Astrocyte of the spinal cord (primary cell): ENCODE measurements at places on chromosomes 6 and 20.

DNA sequence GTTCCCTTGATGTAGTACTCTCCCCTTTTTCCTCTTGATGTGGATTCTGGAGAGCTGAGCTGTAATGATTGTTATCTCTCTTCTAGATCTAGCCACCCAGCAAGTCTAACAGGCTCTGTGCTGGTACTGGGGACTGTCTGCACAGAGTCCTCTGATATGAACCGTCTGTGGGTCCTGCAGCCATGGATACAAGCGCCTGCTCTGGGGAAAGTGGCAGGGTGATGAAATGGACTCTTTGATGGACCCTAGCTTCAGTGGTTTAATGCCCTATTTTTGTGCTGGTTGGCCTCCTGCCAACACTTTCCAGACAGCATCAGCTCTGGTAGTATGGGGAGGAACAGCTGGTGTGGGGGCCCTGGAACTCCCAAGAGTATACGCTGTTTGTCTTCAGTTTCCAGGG, 216.3 kb downstream of the ADGRG6 start:
- DNase-seq, result no peak

- no peak for DNase-seq
These were observed 386.0 kb downstream of the SMOC2 start for GRCh38 chr6:168826726-168827585.

GRCh38 chr20:64039293-64040160, 3.5 kb downstream of the C20orf204 start:
- DNase-seq, result no peak

- no peak for DNase-seq
These were observed 64.2 kb downstream of the FKBP5 start for GRCh38 chr6:35624341-35625070.

DNA sequence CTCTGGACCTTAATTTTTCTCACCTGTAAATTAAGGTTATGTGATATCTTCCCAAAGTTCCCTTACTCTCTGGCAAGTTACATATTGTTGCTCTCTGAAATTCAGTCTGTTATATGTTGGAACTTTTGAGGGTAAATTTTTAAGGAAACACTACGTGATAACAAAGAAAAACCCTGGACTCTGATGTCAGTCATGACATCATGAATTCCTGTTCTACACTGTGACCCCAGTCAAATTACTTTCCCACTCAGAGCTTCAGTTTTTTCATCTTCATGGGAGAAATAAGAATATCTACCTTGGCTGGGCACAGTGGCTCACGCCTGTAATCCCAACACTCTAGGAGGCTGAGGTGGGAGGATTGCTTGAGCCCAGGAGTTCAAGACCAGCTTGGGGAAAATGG, 164.6 kb upstream of the RALGAPA2 start:
- DNase-seq, result no peak

DNA sequence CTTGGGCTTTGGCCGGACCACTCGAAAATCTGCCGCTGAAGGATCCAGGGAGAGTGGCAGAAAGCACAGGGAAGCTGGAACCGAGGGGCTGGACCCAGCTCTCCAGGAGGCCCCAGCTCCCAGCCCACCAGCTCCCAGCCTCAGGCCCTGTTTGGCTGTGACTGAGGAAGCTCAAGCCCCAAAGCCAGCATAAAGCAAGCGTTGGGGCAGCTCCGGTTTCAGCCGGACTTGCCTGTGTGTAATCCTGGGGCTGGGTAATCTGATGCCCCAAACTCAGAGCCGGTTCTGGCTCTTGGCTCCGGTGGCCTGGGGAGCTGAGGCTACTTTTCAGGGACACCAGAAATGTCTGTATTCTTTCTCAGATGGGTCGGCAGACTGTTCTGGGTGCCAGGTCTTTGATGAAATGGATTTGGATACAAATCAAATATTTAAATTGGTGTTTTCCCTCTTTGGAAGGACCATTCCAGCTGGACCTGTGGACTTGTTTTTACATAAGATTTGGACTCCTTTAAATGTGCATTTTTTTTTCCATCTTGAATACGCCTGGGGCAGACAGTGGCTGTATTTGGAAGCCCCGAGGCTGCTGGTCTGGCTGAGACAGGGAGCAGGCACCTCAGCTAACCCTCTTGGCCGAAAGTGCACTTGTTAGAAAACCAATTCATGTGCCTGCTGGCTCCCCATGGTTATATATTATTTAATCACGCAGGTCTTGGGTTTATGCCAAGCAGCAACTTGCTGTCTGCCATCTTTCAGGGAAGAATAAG, 29.7 kb downstream of the RPP40 start:
- DNase-seq, result peak; percentile 54

DNA sequence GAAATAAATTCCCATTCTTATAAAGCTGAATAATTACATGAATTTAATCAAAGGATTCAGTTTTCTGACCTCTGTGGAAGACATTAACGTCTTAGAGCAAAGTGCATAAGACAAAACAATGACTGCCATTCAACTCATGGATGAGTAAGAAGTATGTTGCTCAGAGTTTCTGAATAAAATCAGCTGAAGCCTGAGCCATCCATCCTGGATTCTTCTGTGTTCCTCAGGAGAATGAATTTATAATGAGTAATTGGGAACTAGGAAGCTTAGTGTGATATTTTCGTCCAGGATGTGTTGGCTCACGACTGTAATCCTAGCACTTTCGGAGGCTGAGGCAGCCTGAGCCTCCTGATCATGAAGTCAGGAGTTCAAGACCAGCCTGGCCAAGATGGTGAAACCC, 62.8 kb downstream of the PERP start:
- DNase-seq, result no peak

- no peak for DNase-seq
These were observed 191.3 kb downstream of the ESR1 start for GRCh38 chr6:151998784-151999183.

GRCh38 chr6:9628819-9629218, 786.1 kb downstream of the TFAP2A start:
- DNase-seq, result no peak

DNA sequence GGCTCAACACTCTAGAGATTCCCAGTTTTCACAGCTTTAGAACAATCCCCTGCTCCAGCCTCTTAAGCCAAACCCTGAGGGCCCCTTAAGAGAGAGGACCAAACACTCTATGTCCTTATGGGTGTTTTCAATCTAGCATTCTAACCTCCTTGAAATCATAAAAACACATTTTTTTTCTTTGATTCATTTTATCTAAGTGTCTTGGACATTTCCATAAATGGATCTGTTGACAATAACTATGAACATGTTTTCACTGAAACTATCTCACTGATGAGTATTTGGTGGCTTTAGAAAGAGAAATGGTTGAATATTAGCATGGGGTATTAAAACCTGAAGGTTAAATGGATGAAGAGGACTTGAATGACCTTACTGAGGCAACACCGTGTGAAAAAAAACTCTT, 27.6 kb upstream of the PDE7B start:
- DNase-seq, result no peak

- no peak for DNase-seq
These were observed 973 bp downstream of the TRIM38 start for GRCh38 chr6:25963426-25964123.

- DNase-seq, result no peak
These were observed 438.9 kb upstream of the EPHA7 start for GRCh38 chr6:93858213-93858612.

DNA sequence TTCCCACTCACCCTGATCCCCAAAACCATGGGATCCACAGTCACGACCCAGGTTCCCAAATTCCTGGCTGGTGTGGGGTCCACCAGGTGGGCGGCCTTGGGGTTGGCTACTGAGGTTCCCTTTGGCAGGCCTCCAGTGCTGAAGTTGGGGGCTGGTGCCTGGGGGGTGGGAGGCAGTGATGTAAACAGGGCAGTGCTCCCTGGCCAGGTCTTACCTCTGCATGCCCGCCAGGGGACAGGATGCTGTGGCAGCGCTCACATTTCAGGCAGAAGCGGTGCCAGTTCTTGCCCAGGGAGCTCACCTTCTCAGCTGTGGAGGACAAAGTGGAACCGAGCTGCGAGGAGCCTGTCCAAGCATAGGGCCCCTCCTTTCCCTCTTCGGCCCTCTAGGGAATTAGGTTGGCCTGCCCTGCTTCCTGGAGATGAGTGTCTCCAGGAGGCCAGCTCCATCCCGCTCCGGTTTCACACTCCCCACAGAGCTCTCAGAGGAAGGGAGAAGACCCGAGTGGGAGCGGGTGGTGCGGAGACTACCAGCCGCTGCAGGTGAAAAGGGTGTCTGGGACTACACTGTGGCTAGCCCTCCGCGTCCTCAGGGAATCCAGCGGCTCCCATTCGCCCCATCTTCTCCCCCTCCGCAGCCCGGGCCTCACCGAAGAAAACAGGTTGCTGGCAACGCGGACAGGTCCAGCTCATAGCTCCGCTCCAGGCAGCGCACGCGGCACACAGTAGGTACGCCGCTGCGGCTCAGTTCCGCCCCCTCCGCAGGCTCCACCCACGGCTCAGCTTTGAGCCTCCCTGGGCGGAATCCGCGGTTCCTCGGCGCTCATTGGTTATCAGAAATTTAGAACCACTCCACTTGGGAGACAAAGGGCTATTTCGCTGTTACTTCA, at the start of gene CRIP3:
TSS of gene CRIP3 (minus strand) at position 726 of the 889 bp plus-strand sequence. CDS start at position 692, 34 bp downstream.
- DNase-seq, result no peak

- no peak for DNase-seq
These were observed 741 bp downstream of the PTPN1 start for GRCh38 chr20:50510706-50511542.

- DNase-seq, result no peak
These were observed 138.2 kb downstream of the BMP7 start for GRCh38 chr20:57128044-57128757.

- DNase-seq, result no peak
These were observed 1.8 kb downstream of the PLA2G7 start for GRCh38 chr6:46733341-46733801.

- no peak for DNase-seq
These were observed 181.9 kb downstream of the GMDS start for GRCh38 chr6:2063547-2063946.

DNA sequence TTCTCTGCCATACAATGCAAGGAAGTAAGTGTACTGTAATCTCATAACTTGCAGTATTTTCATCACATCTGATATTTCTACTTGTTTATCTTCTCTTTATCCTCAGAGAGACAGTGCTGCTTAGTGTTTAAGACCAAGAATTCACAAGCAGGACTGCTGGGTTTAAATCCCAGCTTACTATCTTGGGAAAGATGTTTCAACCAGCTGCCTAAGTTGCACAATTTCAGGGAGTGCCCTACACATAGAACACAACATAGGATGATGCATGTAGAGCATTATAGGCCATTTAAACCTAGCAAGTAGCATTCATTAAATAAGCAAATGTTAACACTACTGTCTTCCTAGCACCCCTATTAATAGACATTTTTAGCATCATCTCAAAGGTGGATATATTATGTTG, 205.2 kb upstream of the CEP162 start:
- no peak for DNase-seq

DNA sequence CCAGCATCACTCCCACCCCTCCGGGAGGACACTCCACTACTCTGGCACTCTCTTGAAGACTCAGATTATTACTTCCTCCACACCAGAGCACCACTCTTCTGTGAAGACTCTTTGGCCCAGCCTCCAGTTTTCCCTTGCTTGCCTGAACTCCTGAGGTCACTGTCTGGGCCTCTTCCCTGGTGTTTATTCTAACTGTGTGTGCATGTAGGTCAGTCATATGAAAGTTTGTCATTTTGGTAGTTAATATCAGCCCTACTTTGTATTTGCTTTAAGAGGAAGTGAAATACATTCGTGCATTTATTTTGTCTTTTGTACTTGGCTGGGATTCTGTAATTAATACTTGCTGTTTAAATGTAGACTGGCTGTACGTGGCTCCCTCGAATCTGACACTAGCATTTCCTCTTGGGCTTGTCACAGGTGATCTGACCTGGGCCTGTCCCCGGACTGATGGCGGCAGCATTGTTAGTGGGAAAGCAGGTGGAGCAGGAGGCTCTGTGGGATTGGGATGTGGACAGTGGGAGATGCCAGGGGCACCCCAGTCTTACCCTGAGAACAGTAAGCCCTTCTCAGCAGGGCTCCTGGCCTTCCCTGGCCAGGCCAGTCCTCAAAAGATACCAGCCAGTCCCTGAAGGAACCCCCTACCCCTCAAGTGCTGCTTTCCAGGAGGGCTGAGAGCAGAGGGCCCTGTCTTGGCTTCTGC, 350.5 kb downstream of the CDC5L start:
- DNase-seq, result no peak

GRCh38 chr20:44714701-44715498, at the start of gene CCN5:
Gene CCN5 (plus strand): TSS chr20:44715369. CDS start chr20:44715391, 22 bp downstream.
- DNase-seq, result peak; percentile 84

GRCh38 chr20:19975436-19975799, 41.7 kb upstream of the NAA20 start:
- DNase-seq, result peak; percentile 56

- DNase-seq, result no peak
These were observed 318.0 kb downstream of the DOK5 start for GRCh38 chr20:54793291-54793992.

DNA sequence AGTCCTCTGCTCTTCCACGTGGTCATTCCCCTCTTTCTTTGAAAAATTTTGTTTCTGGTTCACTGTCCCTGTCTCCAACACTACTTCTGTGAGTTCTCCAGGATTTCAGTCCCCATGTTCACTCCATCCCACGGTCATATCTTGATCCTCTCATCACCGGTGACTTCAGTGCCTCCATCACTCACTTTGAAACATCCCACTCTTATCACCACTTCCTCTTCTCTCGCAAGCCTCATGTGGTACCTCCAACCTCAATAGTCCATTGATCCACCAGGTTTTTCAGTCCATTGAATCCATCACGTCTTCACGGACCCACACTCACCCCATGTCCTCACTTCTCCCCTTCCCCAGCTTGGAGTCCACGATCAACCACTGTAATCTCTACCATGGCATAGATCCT, 64.8 kb downstream of the CARMIL1 start:
- no peak for DNase-seq

DNA sequence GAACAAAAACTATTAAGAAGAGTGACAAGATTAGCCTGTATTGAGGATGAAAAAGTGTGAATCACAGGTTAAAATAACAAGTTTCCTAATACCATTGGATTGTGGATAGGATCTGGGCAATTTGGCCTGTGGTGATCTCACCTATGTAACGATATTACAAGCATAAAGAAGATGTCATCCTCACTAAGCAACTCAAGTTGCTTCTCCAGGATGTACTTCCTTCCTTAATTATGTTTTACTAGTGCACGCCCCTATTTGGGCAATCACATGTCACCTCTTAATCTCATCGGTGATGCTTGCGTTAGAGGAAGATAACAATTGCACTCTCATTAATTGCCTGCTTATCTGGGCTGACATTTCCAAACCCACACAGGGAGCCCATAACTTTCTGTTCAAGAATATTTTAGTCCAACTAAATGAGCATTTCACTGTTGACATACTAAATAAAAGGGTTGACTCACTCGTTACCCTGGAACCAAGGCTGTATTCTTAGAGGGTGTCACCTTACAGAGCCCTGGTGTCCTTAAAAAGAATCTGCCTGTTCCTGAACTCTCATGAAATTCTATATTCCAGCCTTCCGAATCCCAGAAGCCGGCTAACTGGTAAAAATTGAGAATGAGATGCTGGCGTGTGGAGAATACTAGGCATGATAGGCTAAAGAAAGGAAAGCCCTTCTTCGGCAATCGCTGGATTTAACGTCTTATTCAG, 88.2 kb upstream of the ATXN1 start:
- peak; percentile 88 for DNase-seq

GRCh38 chr6:15355683-15356099, 109.8 kb downstream of the JARID2 start:
- DNase-seq, result peak; percentile 36
